Neural crest cell (in vitro differentiated cells): ENCODE measurements at places on chromosomes 12 and 14. TPM values are rescaled to one million over a fixed set of nuclear protein-coding genes. Genes with fewer than 3 reads are reported as not detected.

SMARCC2 gene
- 164 and 172 TPM in 2 replicates for total RNA-seq

- peaks cover 5% of the 10 kb centered on the region for H3K36me3 ChIP-seq
- H3K4me3 ChIP-seq: no peak overlapping the region
- no peaks in the 10 kb centered on the region for H3K27me3 ChIP-seq
- peaks cover 39% of the 10 kb centered on the region for H3K4me1 ChIP-seq
- no peak for DNase-seq
These were observed 26.8 kb downstream of the CORO1C start for GRCh38 chr12:108704527-108704926.

ACSM4 gene
- not detected in 2 replicates for total RNA-seq

DNA sequence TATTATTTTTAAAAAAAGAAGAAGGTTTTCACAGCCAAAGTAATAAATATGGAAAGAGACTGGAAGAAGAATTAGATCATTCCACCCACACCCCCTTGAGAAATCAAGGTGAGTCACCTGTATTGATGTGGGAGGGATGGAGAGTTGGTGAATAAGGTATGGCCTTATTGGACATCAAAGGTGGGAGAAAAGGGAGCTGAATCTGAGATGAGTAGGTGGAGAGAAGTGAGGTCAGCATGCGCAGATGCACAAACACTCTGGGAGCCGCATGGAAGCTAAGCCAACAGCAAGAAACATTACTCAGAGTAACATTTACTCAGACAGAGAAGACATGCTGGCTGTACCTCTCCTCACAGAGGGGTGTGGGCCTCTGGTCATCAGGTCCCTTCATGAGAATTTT, 113.1 kb upstream of the FOXG1 start:
- DNase-seq: no peak
- H3K27ac ChIP-seq: no peak overlapping the region
- H3K4me1 ChIP-seq: no peaks in the 10 kb centered on the region
- no peak overlapping the region for H3K4me3 ChIP-seq

DNA sequence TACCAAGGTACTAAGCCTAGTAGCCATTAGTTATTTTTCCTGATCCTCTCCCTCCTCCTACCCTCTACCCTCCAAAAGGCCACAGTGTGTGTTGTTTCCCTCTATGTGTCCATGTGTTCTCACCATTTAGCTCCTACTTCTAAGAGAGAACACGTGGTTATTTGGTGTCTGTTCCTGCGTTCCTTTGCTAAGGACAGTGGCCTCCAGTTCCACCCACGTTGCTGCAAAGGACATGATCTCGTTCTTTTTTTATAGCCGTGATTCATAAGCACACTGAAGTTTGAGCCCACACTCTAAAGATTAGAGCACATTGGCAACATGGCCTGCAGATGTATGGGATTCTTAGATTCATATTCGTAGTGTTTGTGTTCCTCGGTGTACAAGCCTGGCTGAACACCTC, 8.1 kb upstream of the STX2 start:
- peaks cover 5% of the 10 kb centered on the region for H3K27me3 ChIP-seq
- peaks cover 16% of the 10 kb centered on the region for H3K4me1 ChIP-seq
- H3K27ac ChIP-seq: no peak overlapping the region
- no peak overlapping the region for H3K4me3 ChIP-seq
- no peaks in the 10 kb centered on the region for H3K36me3 ChIP-seq
- no peak for DNase-seq

- peaks cover 55% of the 10 kb centered on the region for H3K27me3 ChIP-seq
- H3K4me1 ChIP-seq: no peaks in the 10 kb centered on the region
- DNase-seq: no peak
- H3K36me3 ChIP-seq: no peaks in the 10 kb centered on the region
- H3K27ac ChIP-seq: no peak overlapping the region
These were observed 285.8 kb downstream of the NRXN3 start for GRCh38 chr14:78455896-78456435.

GRCh38 chr12:72679147-72679757, 407.1 kb downstream of the TRHDE start:
- no peak for DNase-seq
- no peaks in the 10 kb centered on the region for H3K27me3 ChIP-seq
- H3K4me3 ChIP-seq: no peak overlapping the region
- no peak overlapping the region for H3K27ac ChIP-seq
- H3K36me3 ChIP-seq: no peaks in the 10 kb centered on the region

GRCh38 chr12:6310771-6311610, 509 bp downstream of the PLEKHG6 start:
- H3K4me3 ChIP-seq: peak overlapping the region; percentile 56
- H3K4me1 ChIP-seq: peaks cover 19% of the 10 kb centered on the region
- no peaks in the 10 kb centered on the region for H3K36me3 ChIP-seq
- no peak overlapping the region for H3K27ac ChIP-seq
- DNase-seq: no peak

TMPRSS12 gene
- total RNA-seq: not detected in 2 replicates

DNA sequence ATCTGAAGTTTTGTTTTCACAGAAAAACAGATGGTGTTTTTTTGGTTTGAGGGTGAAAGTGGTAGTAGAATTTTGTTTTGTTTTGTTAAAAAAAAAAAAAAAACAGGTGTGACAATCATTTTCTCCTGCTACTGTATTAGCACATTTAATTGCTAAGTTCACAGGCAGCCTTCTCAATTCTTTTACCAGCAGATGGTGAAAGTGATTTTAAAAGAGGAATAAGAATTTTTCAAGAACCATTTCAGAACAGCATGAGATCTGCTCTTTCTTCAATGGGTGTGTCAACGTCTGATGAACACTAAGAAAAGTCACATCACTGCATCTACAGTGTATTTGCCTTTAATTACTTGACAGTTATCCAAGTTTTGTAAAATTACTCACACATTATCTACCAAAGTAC, 303.7 kb upstream of the USP15 start:
- no peak overlapping the region for H3K4me3 ChIP-seq
- no peaks in the 10 kb centered on the region for H3K27me3 ChIP-seq
- H3K27ac ChIP-seq: no peak overlapping the region

GRCh38 chr14:69398818-69399210, 322 bp downstream of the SLC39A9 start:
- no peak for DNase-seq
- peak overlapping the region; percentile 98 for H3K4me3 ChIP-seq
- H3K36me3 ChIP-seq: peaks cover 5% of the 10 kb centered on the region
- H3K27ac ChIP-seq: peak overlapping the region; percentile 100
- H3K4me1 ChIP-seq: peaks cover 61% of the 10 kb centered on the region
- H3K27me3 ChIP-seq: no peaks in the 10 kb centered on the region

POTEG gene
- total RNA-seq: not detected in 2 replicates

- H3K4me1 ChIP-seq: peaks cover 5% of the 10 kb centered on the region
- H3K27me3 ChIP-seq: peaks cover 5% of the 10 kb centered on the region
- no peak for DNase-seq
- no peak overlapping the region for H3K4me3 ChIP-seq
- H3K36me3 ChIP-seq: no peaks in the 10 kb centered on the region
These were observed 531.2 kb upstream of the CCDC196 start for GRCh38 chr14:65954942-65955341.

DNA sequence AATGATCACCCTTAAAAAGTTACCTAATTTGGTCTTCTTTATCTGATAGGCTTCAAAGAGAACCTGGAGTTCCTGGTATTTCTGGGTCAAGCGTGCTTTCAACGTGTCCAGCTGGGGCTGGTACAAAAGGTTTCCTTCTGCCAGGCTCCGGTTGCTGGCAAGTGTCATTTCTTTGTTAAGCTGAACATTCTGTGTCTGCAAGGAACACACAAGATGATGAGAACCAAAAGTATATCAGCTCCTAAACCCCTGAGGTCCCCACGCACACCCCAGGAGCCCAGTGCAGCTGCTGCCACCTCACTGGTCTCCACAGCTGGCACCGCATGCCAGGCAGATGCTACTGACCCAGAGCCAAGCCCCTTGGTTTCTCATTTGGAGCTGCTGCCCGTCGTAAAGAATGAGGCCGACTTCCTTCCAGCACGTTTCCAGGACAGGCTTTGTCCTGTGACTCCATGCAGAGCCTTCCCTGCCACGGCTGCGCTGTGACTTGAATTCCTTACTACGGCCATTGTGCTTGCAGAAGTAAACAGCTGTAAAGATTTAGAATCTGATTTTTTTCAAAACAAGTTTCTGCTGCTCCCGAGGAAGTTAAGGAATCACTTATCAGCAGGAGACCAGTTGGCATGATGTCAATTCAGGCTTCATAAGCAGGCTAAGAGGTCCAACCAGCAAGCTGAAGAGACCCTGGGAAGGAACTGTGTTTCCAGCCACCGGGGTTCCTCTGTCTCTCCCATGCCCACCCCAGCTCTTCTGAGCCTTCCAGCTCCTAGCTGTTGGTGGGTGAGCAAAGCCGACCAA, 24.9 kb downstream of the VPS37B start:
- peak overlapping the region; percentile 98 for H3K27ac ChIP-seq
- DNase-seq: no peak
- peak overlapping the region; percentile 81 for H3K4me3 ChIP-seq
- no peaks in the 10 kb centered on the region for H3K27me3 ChIP-seq
- peaks cover 51% of the 10 kb centered on the region for H3K4me1 ChIP-seq

DNA sequence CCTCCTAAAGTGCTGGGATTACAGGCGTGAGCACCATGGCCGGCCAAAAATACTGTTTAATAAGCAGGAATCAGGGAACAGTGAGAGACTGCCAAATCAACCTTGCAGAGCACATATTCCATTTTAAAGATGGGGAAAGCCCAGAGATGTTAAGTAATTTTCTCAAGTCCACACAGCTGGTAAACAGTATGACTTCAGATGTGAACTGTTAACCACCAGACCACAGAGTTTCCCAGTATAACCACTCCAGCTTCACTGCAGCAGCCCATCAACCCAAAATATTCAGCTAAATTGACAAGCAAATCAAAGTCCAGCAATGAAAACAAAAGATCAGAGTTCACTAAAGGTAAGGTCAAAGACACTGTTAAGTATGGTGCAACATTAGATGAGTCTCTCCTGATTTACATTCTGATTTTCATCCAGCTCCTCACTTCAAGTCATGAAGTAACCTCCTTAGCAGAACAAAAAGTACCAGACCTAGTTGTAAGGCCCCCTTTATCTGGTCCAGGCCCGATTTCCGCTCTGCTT, 82.1 kb downstream of the TRAFD1 start:
- H3K4me1 ChIP-seq: no peaks in the 10 kb centered on the region
- H3K27ac ChIP-seq: no peak overlapping the region
- H3K36me3 ChIP-seq: peaks cover 23% of the 10 kb centered on the region
- no peak overlapping the region for H3K4me3 ChIP-seq
- no peaks in the 10 kb centered on the region for H3K27me3 ChIP-seq

GRCh38 chr12:66241061-66242043, 52.3 kb downstream of the IRAK3 start:
- no peak overlapping the region for H3K27ac ChIP-seq
- H3K36me3 ChIP-seq: no peaks in the 10 kb centered on the region
- no peak overlapping the region for H3K4me3 ChIP-seq
- peaks cover 8% of the 10 kb centered on the region for H3K4me1 ChIP-seq
- H3K27me3 ChIP-seq: peaks cover 22% of the 10 kb centered on the region

DEPDC4 gene
- total RNA-seq: 3.5 and 4.1 TPM in 2 replicates

UNC79 gene
- total RNA-seq: 2.2 and 2.3 TPM in 2 replicates

TAS2R46 gene
- total RNA-seq: 0.43 and 0.89 TPM in 2 replicates

GRCh38 chr12:29773076-29773475, 10.7 kb downstream of the TMTC1 start:
- peaks cover 26% of the 10 kb centered on the region for H3K4me1 ChIP-seq
- H3K27me3 ChIP-seq: no peaks in the 10 kb centered on the region
- H3K4me3 ChIP-seq: no peak overlapping the region
- no peak for DNase-seq

- no peak for DNase-seq
- H3K36me3 ChIP-seq: no peaks in the 10 kb centered on the region
- H3K4me1 ChIP-seq: peaks cover 24% of the 10 kb centered on the region
- no peak overlapping the region for H3K4me3 ChIP-seq
These were observed 103.5 kb downstream of the MED13L start for GRCh38 chr12:116174006-116174405.

- no peaks in the 10 kb centered on the region for H3K27me3 ChIP-seq
- no peaks in the 10 kb centered on the region for H3K36me3 ChIP-seq
- DNase-seq: peak; percentile 47
- peaks cover 36% of the 10 kb centered on the region for H3K4me1 ChIP-seq
- peak overlapping the region; percentile 50 for H3K27ac ChIP-seq
- H3K4me3 ChIP-seq: peak overlapping the region; percentile 46
These were observed 13.0 kb downstream of the PLEKHG6 start for GRCh38 chr12:6323340-6323994.

GRCh38 chr12:46547421-46548354, 175.1 kb upstream of the SLC38A2 start:
- peaks cover 3% of the 10 kb centered on the region for H3K36me3 ChIP-seq
- H3K27ac ChIP-seq: no peak overlapping the region
- DNase-seq: no peak
- peaks cover 16% of the 10 kb centered on the region for H3K4me1 ChIP-seq

GRCh38 chr12:71476513-71476912, 36.9 kb downstream of the LGR5 start:
- no peaks in the 10 kb centered on the region for H3K36me3 ChIP-seq
- H3K4me3 ChIP-seq: no peak overlapping the region
- peaks cover 21% of the 10 kb centered on the region for H3K4me1 ChIP-seq

GRCh38 chr12:54590978-54591591, 2.6 kb upstream of the PPP1R1A start:
- no peaks in the 10 kb centered on the region for H3K36me3 ChIP-seq
- peak overlapping the region; percentile 78 for H3K4me3 ChIP-seq
- peaks cover 23% of the 10 kb centered on the region for H3K4me1 ChIP-seq

LRRC9 gene
- total RNA-seq: 1.0 and 1.8 TPM in 2 replicates

GRCh38 chr14:68787092-68787992, 5.5 kb downstream of the ZFP36L1 start:
- peaks cover 69% of the 10 kb centered on the region for H3K27me3 ChIP-seq
- DNase-seq: no peak
- H3K4me1 ChIP-seq: peaks cover 60% of the 10 kb centered on the region
- H3K27ac ChIP-seq: peak overlapping the region; percentile 35

GRCh38 chr12:94872671-94872970, 130.9 kb downstream of the NDUFA12 start:
- DNase-seq: no peak
- H3K4me1 ChIP-seq: peaks cover 9% of the 10 kb centered on the region
- peak overlapping the region; percentile 74 for H3K4me3 ChIP-seq

GRCh38 chr12:131597333-131597732, 113.6 kb upstream of the SFSWAP start:
- peaks cover 16% of the 10 kb centered on the region for H3K4me1 ChIP-seq
- DNase-seq: no peak
- H3K4me3 ChIP-seq: no peak overlapping the region

- no peak overlapping the region for H3K4me3 ChIP-seq
- no peaks in the 10 kb centered on the region for H3K4me1 ChIP-seq
- H3K27ac ChIP-seq: no peak overlapping the region
- DNase-seq: no peak
These were observed 25.4 kb downstream of the CLSTN3 start for GRCh38 chr12:7155471-7156034.

GRCh38 chr14:97489750-97490149, 692.6 kb downstream of the VRK1 start:
- DNase-seq: no peak
- no peak overlapping the region for H3K4me3 ChIP-seq
- H3K36me3 ChIP-seq: peaks cover 6% of the 10 kb centered on the region
- H3K27ac ChIP-seq: no peak overlapping the region
- peaks cover 3% of the 10 kb centered on the region for H3K4me1 ChIP-seq

AGAP2 gene
- 3.9 and 4.1 TPM in 2 replicates for total RNA-seq

TMTC1 gene
- 13.1 and 13.2 TPM in 2 replicates for total RNA-seq

GRCh38 chr12:58502226-58502625, 418.1 kb downstream of the LRIG3 start:
- peak overlapping the region; percentile 7 for H3K4me3 ChIP-seq
- no peaks in the 10 kb centered on the region for H3K27me3 ChIP-seq
- DNase-seq: peak; percentile 13

FOS gene
- total RNA-seq: 3.8 and 5.8 TPM in 2 replicates
